Heart left ventricle (tissue), 16 donors: ENCODE measurements at places on chromosomes 16 and 17. TPM values are rescaled to one million over a fixed set of nuclear protein-coding genes. Genes with fewer than 3 reads are reported as not detected.

- DNase-seq, result peak; percentile 90
Measured at GRCh38 chr17:38454532-38454931, 26.3 kb downstream of the ARHGAP23 start.

The SGF29 gene
- polyA plus RNA-seq, result 14.4 TPM

GRCh38 chr17:83079352-83079747 is at the start of gene METRNL:
TSS of gene METRNL (plus strand) at chr17:83079609. CDS start at chr17:83079816, 207 bp downstream.
- DNase-seq, result peak; percentile 85

The MRPL12 gene
- polyA plus RNA-seq, result 343 TPM

- no peak for DNase-seq
Measured at GRCh38 chr17:77852731-77853130, 105.8 kb upstream of the TNRC6C start.
